T-helper 17 cell (primary cell): ENCODE measurements at places on chromosomes 6 and 20. TPM values are rescaled to one million over a fixed set of nuclear protein-coding genes. Genes with fewer than 3 reads are reported as not detected.
A peak's percentile ranks its signal among the peaks of the same experiment; 100 is the strongest.

- no peak for DNase-seq
These were observed 56.2 kb upstream of the EPB41L1 start for GRCh38 chr20:36098364-36098763.

- no peak for DNase-seq
These were observed 717.9 kb upstream of the POU3F2 start for GRCh38 chr6:98116455-98116854.

- no peak for DNase-seq
These were observed 5.7 kb upstream of the TMEM30A start for GRCh38 chr6:75290136-75290945.

- no peak for DNase-seq
These were observed 27.6 kb upstream of the MRGBP start for GRCh38 chr20:62768551-62769287.

GRCh38 chr6:63571361-63572043 lies 778 bp upstream of the LOC128125822 start:
- DNase-seq: peak; percentile 20

DNA sequence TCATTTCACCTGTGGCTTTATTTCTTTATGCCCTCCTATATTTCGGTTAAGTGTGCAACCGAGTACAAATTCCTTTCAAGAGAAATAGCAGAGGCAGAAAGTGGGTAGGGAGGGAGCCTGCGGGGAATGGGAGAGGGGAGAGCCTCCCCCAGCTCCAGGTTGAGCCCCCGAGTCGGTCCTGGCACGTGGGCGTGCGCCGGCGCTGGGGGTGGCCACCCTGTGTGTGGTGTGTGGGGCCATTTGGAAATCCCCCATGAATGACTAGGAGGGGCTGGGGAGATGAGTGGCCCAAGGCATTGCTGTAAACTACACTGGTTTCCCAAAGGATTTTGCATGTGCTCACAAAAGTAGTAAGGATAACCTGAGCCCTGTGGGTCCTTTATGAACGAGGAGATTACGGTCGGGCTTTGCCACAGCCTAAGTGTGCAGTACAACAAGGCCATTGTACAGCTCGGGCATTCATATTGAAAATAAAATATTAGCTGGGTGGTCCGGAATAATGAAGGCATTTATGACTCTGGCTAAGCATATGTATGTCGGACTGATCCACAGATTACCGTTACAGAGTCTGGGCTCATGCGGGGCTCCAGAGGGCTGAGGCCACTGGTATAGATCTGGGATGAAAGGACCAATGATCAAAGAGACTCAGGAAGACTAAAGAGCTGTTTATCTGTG lies 84.5 kb upstream of the RALGAPA2 start:
- no peak for DNase-seq

DNA sequence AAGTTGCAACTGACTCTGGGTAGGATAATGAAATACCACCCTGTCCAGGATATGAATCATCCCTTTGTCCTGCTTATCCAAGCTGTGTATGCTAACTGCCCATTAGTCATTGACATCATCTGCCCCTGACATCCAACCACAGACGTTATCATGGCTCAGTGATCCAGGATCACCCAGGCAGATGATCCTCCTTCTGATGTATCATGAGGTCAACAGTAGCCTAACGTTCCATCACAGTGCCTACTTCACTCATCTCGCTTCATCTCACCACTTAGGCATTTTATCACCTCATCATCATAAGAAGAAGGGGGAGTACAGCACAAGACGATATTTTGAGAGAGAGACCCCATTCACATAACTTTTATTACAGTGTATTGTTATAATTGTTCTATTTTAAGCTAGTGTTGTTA lies 13.4 kb upstream of the BTN3A2 start:
- no peak for DNase-seq

GRCh38 chr6:40545954-40546353 lies 41.2 kb downstream of the LRFN2 start:
- DNase-seq: no peak

DNA sequence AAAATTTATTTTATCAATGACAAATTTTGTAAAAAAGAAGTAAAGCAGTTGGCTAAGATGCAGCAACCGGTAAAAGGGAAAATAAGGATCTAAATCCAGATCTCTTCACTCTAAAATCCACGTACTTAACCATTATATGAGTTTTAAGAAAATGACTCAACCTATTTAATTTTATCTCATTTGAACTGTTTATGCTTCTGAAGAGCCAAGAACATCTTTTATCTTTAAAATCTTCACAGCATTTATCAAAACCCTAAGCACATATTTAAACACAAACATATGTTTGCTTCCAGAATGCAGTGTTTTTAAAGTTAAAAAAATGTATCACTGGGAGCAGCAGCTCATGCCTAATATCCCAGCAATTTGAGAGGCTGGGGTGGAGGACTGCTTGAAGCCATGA lies 339.2 kb downstream of the NKAIN2 start:
- DNase-seq: no peak

GRCh38 chr20:5349448-5349847 lies 32.7 kb upstream of the PROKR2 start:
- no peak for DNase-seq

DNA sequence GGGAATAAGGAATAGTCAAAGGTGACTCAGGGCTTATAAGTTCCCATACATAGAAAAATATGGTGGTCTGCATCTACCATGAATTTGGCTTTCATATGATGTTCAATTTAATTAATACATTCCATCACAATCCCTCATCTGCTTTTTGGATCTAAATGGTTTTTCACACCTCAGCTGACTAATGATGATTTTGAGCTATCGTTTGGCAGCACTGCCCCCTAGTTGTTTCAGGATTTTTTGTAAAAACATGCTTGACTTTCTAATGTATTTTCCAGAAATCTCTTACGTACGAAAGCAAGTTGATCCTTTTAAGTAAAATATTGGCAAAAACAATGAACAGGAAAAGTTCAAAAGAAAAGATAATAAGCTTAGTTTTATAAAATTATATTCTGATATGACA lies 408.6 kb upstream of the ADGRB3 start:
- DNase-seq: no peak

The HAO1 gene
- total RNA-seq: not detected

The TSPO2 gene
- not detected for total RNA-seq
